Activated CD4-positive, alpha-beta T cell treated with anti-CD3 and anti-CD28 coated beads, Interleukin-2, amount 10 ng/mL, durations not matched to agents 7 days and 5 days (primary cell): ENCODE measurements at places on chromosomes 5 and 9. TPM values are rescaled to one million over a fixed set of nuclear protein-coding genes. Genes with fewer than 3 reads are reported as not detected.
A peak's percentile ranks its signal among the peaks of the same experiment; 100 is the strongest.

DNA sequence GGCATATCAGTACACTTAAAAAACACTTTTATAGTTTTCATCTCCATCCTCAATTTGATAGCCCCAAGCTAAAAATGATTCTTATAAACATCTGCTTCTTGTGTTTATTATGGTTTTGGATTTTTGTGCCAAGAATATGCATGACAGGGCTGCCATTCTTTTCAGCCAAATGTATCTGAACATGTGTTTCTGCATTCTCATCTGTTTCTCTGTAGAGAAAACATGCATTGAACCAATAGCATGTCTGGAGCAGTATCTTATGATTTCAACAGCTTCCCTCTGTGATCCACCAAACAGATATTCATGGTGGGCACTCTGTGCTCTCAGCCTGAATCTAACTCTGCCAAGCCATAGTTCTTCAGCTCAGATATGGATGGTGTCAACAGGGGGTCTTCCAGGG is 99.3 kb upstream of the ERCC6L2 start:
- no peaks in the 10 kb centered on the region for H3K36me3 ChIP-seq
- no peaks in the 10 kb centered on the region for H3K4me1 ChIP-seq
- peaks cover 26% of the 10 kb centered on the region for H3K27me3 ChIP-seq
- DNase-seq: no peak

DNA sequence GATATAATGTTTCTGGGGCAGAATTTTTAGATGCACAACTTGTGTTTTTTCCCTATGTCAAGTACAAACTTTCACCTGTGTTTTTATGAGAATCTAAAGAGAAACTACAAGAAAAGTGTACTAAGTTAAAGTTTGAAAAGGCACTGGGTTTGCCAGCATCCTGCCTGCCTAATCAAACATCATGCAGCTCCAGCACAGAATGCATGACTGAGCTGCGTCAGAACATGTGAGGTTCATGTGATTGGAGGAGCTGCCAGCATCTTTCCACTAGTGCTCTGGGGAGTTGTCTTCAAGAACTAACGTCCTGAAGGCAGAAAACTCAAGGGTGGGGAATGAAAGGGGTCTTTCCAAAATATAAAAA is 46.1 kb upstream of the RIC1 start:
- peaks cover 31% of the 10 kb centered on the region for H3K36me3 ChIP-seq
- peak overlapping the region; percentile 90 for H3K27ac ChIP-seq
- no peaks in the 10 kb centered on the region for H3K27me3 ChIP-seq
- peaks cover 73% of the 10 kb centered on the region for H3K4me1 ChIP-seq

DNA sequence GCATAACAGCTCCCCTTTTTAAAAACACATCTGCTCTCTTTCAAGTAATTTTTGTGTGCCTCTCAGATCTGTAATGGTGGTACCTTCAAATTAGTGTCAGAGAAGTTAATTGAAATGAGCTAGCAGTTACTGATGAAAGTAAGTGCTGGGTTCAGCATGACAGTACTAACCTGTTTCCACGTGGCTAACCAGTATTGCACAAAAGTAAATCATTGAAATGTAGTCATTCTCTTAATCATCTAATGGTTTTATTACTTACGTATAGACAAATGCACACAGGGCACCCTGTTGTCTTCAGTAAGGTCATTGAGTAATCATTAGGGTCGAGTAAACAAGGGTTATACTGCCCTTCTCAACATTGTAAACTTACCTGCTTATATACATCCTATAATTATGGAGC is 157.8 kb upstream of the PRR16 start:
- no peaks in the 10 kb centered on the region for H3K27me3 ChIP-seq
- H3K4me3 ChIP-seq: no peak overlapping the region
- no peaks in the 10 kb centered on the region for H3K4me1 ChIP-seq
- no peak for DNase-seq
- no peak overlapping the region for H3K27ac ChIP-seq

DNA sequence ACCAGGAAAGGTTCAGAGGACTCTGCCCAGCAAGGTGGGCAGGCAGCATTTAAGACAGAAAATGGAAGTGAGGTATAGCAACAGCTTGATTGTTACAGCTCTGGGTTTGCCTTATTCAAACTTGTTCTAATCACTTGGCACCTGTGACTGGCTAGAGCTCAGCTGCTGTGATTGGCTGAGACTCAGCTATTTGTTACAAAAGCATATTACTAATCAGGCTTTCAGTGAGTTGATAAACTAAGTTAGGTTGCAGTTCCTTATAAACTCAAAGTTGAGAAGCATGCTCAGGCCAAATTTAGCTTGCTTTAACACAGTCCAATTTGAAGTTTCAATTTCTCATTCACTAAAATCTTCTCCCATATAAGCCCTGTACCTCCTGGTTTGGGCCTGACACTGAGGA is 56.3 kb downstream of the GDA start:
- no peak for DNase-seq
- H3K4me3 ChIP-seq: no peak overlapping the region
- H3K27me3 ChIP-seq: peaks cover 11% of the 10 kb centered on the region
- no peaks in the 10 kb centered on the region for H3K4me1 ChIP-seq

DNA sequence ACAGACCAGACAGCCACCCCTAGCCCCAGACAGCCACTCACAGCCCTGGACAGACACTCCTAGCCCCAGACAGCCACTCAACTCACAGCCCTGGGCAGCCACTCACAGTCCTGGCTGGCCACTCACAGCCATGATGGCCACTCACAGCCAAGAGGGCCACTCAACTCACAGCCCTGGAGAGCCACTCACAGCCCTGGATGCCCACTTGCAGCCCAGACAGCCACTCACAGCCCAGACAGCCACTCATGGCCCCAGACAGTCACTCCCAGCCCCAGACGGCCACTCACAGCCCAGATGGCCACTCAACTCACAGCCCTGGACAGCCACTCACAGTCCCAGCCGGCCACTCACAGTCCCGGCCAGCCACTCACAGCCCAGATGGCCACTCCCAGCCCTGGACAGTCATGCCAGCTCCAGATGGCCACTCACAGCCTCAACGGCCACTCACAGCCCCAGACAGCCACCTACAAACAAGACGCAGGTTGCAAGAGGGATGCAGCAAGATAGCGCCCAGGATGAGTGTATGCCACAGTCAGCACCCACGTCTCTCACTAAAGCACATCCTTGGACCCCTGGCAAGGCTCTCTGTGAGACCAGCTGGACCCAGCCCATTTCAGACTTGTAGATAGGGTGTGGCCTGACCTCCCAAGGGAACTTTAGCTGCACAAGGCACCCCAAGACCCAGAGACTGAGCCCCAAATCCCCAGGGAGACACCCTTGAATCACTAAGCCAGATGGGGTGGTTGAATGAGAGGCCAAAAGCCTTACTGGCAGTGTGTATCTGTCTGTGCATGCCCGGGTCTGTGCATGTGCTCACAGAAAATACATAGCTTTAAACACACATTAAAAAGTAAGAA is 22.4 kb downstream of the ZDHHC11B start:
- no peaks in the 10 kb centered on the region for H3K36me3 ChIP-seq
- peaks cover 13% of the 10 kb centered on the region for H3K4me1 ChIP-seq
- no peak for DNase-seq
- no peak overlapping the region for H3K4me3 ChIP-seq

DNA sequence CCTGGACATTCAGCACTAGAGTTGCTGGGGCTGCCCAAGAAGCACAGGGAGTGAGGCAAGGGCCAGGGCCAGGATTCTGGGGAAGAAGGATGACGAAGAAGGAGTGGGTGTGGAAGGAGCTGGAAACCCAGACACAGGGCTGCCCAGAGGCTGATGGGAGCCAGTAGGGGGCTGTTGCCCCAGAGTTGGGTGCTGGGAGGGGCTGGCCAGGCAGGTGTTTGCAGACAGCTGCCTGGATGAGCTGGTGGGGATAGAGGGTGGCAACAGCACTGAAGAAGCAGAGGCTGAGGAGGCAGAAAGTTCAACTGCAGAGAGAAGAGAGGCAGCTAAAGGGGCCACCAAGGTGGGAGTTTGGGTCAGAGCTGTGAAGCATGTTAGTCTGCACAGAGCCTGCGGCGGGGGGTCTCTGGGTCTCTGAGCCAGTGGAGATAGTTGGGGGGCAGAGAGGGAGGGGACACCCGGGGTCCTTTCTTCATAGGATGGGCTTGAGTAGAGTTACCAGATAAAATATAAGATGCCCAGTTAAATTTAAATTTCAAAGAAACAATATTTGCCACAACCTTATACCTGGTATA is 2.5 kb upstream of the AQP7 start:
- H3K27ac ChIP-seq: no peak overlapping the region
- no peaks in the 10 kb centered on the region for H3K36me3 ChIP-seq
- peaks cover 2% of the 10 kb centered on the region for H3K27me3 ChIP-seq
- peaks cover 18% of the 10 kb centered on the region for H3K4me1 ChIP-seq
- DNase-seq: no peak
- no peak overlapping the region for H3K4me3 ChIP-seq

DNA sequence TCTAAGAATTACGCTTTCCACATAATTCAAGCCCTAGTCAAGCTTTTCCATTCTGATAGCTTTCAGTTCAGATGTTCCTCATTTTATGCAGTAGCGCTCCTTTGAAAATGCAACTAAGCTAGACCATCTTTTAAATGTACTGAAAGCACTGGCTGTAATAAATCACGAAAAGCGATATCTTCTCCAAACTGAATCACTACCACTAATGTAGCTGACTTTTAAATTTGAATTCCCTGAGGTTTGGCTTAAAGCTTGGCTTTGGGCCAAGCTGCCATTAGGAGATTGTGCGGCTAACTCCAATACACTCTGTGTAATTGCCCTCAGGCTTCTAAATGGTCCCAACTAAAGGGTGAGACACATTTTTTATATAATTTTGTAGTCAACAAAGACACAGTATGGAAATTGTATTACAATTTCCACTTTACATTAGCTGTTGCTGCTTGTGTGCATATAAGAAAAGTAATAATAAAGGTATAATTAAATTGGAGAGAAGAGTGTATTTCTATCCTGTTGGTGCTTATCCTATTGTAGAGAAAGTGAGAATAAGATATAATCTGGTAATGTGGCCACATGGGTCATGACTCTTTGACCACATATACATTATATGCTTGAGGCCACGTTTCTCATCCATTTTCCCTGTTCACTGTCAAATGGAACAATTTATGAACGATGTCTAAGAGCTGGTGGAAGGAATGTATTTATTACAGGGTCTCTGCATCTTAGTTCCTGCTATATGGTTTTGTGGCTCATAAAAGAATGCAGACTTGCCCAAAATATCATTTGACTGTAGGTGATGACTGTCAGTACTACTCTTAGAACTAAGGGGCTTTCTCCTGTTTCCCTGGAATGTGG is 118.7 kb upstream of the TAF11L2 start:
- no peaks in the 10 kb centered on the region for H3K27me3 ChIP-seq
- H3K27ac ChIP-seq: no peak overlapping the region
- H3K36me3 ChIP-seq: no peaks in the 10 kb centered on the region
- DNase-seq: no peak
- H3K4me3 ChIP-seq: no peak overlapping the region
- no peaks in the 10 kb centered on the region for H3K4me1 ChIP-seq

CRB2 gene
- not detected for total RNA-seq

RGMB gene
- 1.7 TPM for total RNA-seq

TUBB4B gene
- 355 TPM for total RNA-seq
